ENCODE measurements at places on chromosomes 12 and 14.

- no peak for DNase-seq
Observed at GRCh38 chr12:25202137-25202536, 7.1 kb downstream of the ETFRF1 start.

GRCh38 chr14:29144621-29145020 lies 378.0 kb downstream of the FOXG1 start:
- DNase-seq = no peak

DNA sequence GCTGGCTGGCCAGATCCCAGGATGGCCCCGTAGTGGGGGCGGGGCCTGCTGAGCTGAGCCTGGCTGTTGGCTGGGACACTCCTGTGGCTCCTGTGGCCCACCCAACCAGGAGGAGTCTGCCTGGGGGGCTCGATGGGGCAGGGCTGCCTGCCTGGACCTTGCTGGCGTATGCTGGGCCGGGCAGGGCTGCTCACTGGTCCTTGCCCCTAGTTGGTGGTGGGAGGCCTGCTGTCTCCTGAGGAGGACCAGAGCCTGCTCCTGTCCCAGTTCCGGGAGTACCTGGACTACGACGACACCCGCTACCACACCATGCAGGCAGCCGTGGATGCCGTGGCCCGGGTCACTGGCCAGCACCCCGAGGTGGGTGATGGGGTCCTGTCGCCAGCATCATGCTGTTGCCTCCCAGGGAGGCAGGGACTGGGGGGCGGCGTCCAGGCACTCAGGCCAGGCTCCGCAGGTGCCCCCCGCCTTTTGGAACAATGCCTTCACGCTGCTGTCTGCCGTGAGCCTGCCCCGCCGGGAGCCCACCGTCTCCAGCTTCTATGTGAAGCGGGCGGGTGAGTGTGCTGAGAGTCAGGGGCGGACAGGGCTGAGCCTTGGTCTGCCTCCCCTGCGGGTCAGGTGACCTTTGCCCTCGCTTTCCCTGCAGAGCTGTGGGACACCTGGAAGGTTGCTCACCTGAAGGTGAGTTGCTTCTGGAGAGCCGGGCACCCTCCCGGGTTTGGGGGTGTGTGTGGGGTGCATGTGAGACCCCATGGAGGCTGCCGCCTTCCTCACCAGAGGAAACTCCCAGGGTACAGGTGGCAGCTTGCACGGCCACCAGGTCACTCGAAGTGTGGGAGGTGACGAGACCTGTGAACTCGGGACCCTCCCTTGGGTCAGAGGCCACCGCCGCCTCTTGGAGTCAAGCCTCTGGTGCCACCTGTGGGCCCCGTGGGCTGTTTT lies 3.4 kb downstream of the NOC4L start:
- DNase-seq = no peak

DNA sequence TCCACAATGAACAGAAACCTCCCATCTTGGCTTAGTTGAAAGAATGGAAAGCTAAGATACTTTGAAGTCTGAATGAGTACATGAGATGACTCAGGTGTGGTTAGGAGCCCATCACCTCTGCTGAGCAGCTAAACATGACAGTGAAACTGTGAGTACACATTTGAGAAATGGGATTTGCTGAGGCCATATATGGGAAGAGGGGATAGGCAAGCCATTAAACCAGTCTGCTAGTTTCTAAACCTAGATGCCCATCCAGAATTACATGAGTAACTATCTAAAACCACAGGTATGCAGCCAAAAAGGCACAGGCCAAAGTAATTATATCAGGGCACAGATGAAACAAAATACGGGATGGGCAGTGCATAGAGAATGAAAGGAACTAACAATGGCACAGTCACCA lies 41.2 kb downstream of the NKX2-1 start:
- DNase-seq = no peak

DNA sequence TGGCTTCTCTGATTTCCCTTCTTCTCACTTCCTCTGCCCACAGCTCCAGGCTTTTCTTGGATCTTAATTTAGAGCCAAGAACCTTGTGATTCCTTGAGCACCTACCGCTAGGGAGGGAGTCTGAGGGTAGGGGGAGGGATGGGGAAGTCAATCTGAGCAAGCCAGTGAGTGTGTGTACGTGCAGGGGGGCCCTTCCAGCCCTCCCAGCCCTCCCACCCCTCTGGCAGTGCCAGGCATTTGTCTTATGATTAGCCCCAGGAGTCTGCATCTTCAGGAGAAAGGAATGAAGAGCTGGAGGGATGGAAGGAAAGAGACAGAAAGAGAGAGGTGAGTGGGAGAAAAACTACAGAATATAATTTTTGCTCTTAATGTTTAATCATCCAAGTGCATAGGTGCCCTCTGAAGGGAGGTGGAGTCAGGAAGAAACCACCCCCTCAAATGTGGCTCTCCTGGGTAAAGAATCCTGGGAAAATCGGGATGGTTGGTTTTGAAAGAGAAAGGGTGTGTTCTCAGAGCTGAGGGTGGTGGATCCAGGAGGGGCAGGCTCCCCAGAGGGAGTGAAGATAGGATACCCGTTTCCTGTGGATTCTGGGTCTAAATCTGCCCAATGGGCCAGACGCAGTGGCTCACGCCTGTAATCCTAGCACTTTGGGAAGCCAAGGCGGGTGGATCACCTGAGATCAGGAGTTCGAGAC lies 2.1 kb downstream of the PIANP start:
- DNase-seq = no peak

GRCh38 chr14:101291390-101291789 lies 269.9 kb upstream of the DIO3 start:
- no peak for DNase-seq

Data from stimulated activated CD8-positive, alpha-beta memory T cell treated with anti-CD3 and anti-CD28 coated beads, Interleukin-2, amount 100 ng/mL, for 1 hour (primary cell).